ENCODE measurements at places on chromosomes 7 and 10.

DNA sequence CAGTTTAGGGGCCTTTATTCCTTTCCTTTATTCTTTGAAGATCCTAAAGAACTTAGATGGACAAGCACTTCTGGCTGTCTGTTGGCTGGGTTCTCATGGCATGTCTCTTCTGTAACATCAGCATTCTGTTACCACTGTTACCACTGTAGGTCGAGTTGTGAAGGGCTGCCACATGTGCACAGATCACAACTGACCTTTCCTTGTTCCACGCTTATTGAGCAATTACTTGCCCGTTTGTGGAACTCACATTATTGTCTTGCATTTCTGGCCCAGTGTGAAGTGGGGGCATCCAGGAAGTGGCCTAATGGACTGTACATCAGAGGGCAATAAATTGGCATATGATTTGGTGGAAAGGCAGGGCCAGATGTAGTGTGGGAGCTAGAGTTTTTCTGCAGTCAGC, 23.7 kb downstream of the GBF1 start:
- no peak for DNase-seq

- no peak for DNase-seq
These were observed 98.3 kb upstream of the C7orf33 start for GRCh38 chr7:148492157-148492860.

- DNase-seq, result no peak
These were observed 16.2 kb downstream of the SORBS1 start for GRCh38 chr10:95544783-95545500.

GRCh38 chr10:1631282-1631681, 106.0 kb downstream of the ADARB2 start:
- no peak for DNase-seq

- DNase-seq, result no peak
These were observed 592.7 kb downstream of the NXPH1 start for GRCh38 chr7:9026121-9026520.

DNA sequence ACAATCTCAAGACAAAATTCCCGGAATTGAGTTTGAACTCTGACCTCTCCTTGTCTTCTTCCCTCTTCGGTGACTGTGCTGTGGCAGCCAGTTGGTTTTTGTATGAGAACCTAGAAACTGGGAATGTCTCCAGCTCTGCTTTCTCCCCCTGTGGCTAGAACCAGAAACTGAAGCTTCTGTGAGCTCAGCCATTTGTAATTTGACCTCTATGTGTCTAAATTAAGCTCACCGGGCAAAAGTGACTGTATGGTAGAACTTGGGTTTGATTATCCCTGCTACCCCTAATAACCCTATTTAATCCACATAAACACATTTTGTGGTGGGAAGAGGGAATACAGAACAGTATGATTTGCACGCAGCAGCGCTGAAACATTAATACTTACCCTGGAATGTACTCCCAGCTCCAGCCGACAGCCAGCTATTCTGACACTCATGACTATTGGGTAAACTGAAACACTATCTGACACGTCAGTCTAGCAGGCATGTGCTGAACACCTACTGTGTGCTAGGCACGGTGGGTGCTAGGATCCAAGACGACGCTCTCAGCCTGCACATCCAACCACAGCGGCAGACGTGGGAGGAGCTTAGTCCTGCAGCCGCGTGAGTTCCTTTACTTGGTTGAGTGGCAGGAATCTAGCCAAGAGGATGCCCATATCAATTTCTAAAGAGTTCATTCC, 324.8 kb downstream of the SFMBT2 start:
- no peak for DNase-seq

DNA sequence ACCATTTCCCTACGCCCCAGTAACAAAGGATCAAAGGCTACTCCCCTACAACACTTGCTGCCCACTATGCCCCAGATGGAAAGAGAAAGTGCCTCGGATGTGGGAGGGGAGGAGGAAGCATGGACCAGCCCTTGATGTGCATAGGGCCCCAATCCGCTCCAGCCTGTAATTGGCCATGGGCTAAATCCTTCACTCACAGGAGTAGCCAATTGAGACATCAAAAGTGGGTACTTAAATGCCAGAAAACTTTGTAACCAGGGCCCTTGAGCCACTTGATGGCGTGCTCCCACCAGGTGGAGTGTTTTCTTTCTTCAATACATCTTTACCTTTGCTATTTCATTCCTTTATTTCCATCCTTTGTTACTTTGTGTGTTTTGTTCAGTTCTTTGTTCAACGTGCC, 500.5 kb upstream of the LRRN3 start:
- DNase-seq, result no peak

DNA sequence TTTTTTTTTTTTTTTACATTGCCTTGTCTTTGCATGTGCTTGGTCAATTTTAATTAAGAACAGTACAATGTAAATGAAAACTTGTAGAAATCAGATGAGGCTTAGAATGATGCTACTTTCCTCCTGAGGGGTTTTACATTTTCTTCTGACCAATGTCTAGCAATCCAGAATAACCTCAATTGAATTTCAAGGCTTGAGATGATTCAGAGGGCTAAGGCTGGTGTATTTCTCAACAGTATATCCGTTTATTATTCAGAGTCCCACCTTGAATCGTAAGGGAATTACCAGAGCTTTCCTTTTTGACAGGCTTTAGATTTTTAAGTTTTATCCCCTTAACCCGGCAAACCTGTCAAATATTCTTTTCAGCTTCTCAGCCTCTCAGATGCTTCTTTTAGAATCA, 231.2 kb upstream of the STK17A start:
- DNase-seq, result no peak

DNA sequence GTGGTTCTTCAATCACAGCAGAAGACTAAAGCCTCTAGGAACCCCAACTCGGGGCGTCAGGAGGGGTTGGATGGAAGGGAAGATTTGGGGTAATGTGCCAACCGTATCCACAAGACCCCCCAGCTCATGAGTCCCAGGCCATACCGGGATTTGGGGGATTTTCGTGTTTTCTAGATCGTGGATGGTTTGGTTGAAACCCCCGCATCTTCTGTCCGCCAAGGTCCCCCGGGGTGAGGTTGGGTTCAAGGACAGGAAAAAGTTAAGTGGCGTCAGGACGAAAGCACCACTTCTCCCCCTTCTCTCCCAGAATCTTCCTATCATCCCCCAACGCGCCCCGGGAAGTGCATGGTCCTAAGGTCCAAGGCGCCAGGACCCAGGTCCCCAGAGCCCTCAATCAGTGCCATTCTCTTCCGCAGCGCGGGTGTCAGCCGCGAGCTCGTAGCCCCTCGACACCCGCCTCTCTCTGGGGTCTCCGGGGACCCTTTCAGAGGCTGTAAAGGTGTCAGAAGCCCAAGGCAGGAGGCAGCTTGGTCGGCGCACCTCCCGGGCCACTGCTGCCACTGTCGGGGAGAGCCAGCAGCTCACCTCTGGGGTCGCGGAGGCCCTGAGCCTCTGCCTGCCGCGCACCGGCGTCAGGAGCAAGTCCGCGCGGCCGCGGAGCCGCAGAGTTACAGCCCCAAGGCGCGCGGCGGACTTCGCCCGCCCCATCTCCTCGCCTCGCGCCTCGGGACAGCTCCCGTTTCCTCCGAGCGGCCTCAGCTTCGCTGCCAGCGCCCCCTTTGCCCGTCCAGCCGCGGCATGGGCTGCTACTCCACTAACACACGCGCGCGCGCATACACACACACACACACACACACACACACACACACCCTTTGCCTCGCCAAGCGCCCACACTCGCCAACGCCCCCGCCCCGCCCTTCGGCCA, 1.5 kb downstream of the MKX start:
- peak; percentile 16 for DNase-seq

GRCh38 chr10:71193516-71193915, 18.9 kb upstream of the UNC5B start:
- DNase-seq, result no peak

GRCh38 chr10:131155876-131156230, 155.7 kb downstream of the TCERG1L start:
- no peak for DNase-seq

Measured in progenitor cell of endocrine pancreas (in vitro differentiated cells).